Nephron progenitor cell (in vitro differentiated cells): ENCODE measurements at places on chromosomes 3 and 15.
A peak's percentile ranks its signal among the peaks of the same experiment; 100 is the strongest.

DNA sequence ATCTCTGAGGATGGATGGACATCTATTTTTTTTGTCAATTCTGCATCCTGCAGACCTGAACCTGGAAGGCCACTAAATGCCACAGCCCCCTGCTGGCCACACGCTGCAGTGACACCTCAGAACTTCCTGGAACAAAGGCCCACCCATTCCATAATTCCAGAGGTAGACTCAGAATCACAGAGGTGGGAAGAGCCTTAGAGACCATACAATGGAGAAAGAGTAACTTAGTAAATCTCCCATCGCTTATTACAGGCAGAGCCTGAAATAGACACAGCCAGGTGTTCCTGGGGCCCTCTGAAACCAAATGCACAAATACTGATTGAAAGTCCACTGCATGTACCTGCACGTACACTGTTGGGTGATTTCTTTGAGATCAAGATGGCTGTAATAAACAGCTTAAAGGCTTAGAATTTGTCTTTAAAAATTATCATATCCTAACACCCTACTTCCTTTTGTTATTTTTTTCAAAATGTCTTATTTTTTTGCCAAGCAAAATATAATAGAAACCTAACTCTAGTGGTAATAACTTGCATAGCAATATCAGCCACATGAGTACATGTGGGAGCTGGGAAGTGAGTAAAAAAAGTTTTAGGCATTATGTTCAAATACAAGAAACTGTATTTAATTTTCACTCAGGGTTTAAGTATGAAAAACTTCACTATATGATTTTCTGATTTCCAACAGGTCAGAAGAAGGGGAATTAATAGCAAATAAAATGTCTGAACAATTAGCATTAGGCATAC lies 62.7 kb downstream of the EOMES start:
- DNase-seq, result peak; percentile 67
- H3K4me3 ChIP-seq, result no peak overlapping the region
- no peaks in the 10 kb centered on the region for H3K27me3 ChIP-seq
- no peaks in the 10 kb centered on the region for H3K36me3 ChIP-seq
- H3K27ac ChIP-seq, result no peak overlapping the region
- no peaks in the 10 kb centered on the region for H3K4me1 ChIP-seq

- DNase-seq, result no peak
- H3K4me1 ChIP-seq, result peaks cover 28% of the 10 kb centered on the region
- H3K36me3 ChIP-seq, result peaks cover 23% of the 10 kb centered on the region
Observed at GRCh38 chr15:95277266-95277665, 1045.9 kb downstream of the MCTP2 start.

DNA sequence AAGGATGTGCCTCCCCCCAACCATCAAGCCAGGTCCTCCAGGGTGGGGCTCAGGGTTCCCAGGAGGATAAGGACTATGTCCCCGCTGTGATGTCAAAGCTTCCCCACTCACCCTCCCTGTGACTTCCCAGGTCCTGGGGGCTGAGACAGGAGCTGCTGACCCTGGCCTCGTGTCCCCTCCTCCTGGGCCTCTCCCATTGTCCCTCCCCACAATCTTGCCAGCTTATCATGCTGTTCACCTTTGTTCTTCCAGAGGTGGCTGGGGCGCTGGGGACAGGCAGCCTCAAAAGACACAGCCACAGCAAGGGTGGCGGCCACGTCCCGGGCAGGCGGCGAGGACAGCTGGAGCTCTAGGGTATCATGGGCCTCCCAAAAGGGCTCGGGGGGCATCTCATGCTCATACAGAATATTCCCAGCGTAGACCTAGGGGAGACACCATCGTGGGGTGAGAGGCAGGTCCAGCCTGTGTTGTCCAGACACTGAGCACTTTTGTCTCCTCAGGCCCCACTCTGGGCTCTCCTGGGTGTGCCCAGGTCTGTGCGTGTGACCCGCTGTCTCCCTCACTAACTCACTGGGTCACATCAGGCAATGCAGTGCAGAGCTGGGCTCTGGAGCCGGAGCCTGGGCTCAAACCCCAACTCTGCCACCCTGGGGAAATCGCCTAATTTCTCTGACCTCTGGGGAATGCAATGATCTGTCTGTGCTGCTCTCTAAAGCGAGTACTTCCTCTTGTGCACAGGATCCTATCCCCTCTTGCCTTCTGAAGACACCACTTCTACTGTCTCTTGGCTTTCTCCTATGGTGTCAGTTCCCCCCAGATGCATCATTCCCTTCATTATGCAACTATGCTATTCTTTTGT lies 30.0 kb downstream of the SNX33 start:
- H3K4me3 ChIP-seq, result no peak overlapping the region
- H3K27ac ChIP-seq, result no peak overlapping the region
- no peak for DNase-seq
- H3K4me1 ChIP-seq, result peaks cover 31% of the 10 kb centered on the region
- H3K27me3 ChIP-seq, result no peaks in the 10 kb centered on the region
- H3K36me3 ChIP-seq, result peaks cover 7% of the 10 kb centered on the region

DNA sequence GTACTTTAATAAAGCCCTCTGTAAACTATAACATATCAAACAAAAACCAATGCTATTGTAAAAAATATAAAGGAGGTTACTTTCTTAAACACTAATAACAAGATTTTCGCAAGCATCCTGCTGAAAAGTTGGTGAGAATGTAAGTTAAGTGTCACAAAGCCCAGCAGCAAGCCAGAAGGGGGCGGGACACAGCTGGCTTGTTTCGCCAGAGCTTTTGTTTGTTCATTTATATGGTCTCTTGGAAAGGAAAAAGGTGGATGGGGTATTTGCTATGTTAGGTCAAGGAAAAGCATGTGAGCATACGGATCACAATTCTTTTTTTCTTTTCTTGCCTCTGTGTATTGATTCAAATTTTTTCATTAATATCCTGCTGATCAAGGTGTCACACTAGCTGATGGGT lies 59.9 kb downstream of the HACD2 start:
- no peaks in the 10 kb centered on the region for H3K27me3 ChIP-seq
- peak overlapping the region; percentile 55 for H3K27ac ChIP-seq
- H3K36me3 ChIP-seq, result peaks cover 12% of the 10 kb centered on the region
- peaks cover 23% of the 10 kb centered on the region for H3K4me1 ChIP-seq
- H3K4me3 ChIP-seq, result no peak overlapping the region
- no peak for DNase-seq

- H3K36me3 ChIP-seq, result no peaks in the 10 kb centered on the region
- peaks cover 9% of the 10 kb centered on the region for H3K27me3 ChIP-seq
- peak overlapping the region; percentile 15 for H3K27ac ChIP-seq
- H3K4me1 ChIP-seq, result peaks cover 12% of the 10 kb centered on the region
- no peak for DNase-seq
Observed at GRCh38 chr3:45317710-45318109, 70.7 kb upstream of the LARS2 start.

GRCh38 chr15:71261909-71262308 lies 146.6 kb downstream of the THSD4 start:
- no peak overlapping the region for H3K27ac ChIP-seq
- no peak overlapping the region for H3K4me3 ChIP-seq
- peaks cover 5% of the 10 kb centered on the region for H3K4me1 ChIP-seq
- peaks cover 57% of the 10 kb centered on the region for H3K36me3 ChIP-seq

- peaks cover 11% of the 10 kb centered on the region for H3K4me1 ChIP-seq
- peak; percentile 46 for DNase-seq
- H3K4me3 ChIP-seq, result no peak overlapping the region
- H3K36me3 ChIP-seq, result no peaks in the 10 kb centered on the region
- no peak overlapping the region for H3K27ac ChIP-seq
Observed at GRCh38 chr3:185270262-185270955, 16.6 kb upstream of the EHHADH start.

GRCh38 chr3:59284926-59285325 lies 235.1 kb upstream of the CFAP20DC start:
- no peak for DNase-seq
- H3K27ac ChIP-seq, result no peak overlapping the region
- H3K4me3 ChIP-seq, result no peak overlapping the region
- H3K4me1 ChIP-seq, result peaks cover 14% of the 10 kb centered on the region
- peaks cover 17% of the 10 kb centered on the region for H3K27me3 ChIP-seq

DNA sequence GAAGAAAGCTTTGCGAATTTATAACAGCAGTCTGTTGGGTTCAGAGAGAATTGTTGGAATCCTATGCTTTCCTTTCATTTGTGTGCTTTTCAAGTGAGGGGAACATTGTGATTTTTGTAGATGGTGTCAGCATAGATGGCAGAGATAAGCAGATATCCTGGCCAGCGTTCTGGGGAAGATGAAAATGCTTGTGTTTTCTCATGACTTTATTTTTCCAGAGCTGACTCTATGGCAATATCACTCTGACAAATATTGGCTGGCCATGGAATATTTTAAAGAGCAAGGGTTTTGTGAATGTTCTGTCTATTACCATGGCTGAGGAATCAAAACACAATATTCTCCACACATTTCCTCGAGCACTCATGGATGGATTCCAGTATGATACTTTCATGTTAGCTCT lies 108.8 kb downstream of the MITF start:
- DNase-seq, result no peak
- H3K4me3 ChIP-seq, result no peak overlapping the region
- no peak overlapping the region for H3K27ac ChIP-seq
- H3K27me3 ChIP-seq, result peaks cover 4% of the 10 kb centered on the region

GRCh38 chr3:10968401-10968800 lies 24.1 kb upstream of the SLC6A1 start:
- H3K4me1 ChIP-seq, result peaks cover 15% of the 10 kb centered on the region
- no peak overlapping the region for H3K27ac ChIP-seq
- no peaks in the 10 kb centered on the region for H3K36me3 ChIP-seq
- no peak for DNase-seq

GRCh38 chr3:178059119-178059518 lies 477.1 kb upstream of the KCNMB2 start:
- no peaks in the 10 kb centered on the region for H3K36me3 ChIP-seq
- no peak overlapping the region for H3K4me3 ChIP-seq
- no peak for DNase-seq
- H3K27ac ChIP-seq, result no peak overlapping the region

GRCh38 chr3:12138044-12138443 lies 20.7 kb downstream of the TIMP4 start:
- peaks cover 7% of the 10 kb centered on the region for H3K4me1 ChIP-seq
- peaks cover under 1% of the 10 kb centered on the region for H3K27me3 ChIP-seq
- peak; percentile 20 for DNase-seq
- H3K27ac ChIP-seq, result no peak overlapping the region
- H3K36me3 ChIP-seq, result no peaks in the 10 kb centered on the region

DNA sequence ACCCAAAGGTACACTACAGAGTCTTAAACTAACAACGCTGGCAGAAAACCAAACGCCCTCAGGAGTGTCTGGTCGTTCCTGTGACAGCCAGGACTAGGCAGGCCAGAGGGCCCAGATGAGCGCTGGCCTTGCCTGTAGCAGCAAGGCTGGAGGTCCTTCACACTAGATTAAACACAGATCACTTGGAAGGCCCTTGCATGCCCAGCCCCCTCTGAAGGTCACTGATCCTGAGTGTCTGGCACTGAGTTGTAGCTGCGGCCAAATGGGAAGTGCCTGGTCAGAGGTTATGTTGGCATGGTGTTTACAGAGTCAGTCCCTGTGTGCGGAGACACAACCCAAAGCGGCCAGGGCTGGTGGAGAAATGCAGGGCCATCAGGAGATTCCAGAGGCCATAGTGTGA lies 58.9 kb downstream of the ZNF621 start:
- no peaks in the 10 kb centered on the region for H3K36me3 ChIP-seq
- H3K27ac ChIP-seq, result no peak overlapping the region
- no peak overlapping the region for H3K4me3 ChIP-seq
- H3K27me3 ChIP-seq, result peaks cover 17% of the 10 kb centered on the region
- peak; percentile 19 for DNase-seq

GRCh38 chr3:155001289-155002010 lies 78.7 kb upstream of the MME start:
- peaks cover 3% of the 10 kb centered on the region for H3K27me3 ChIP-seq
- no peaks in the 10 kb centered on the region for H3K4me1 ChIP-seq
- peaks cover 6% of the 10 kb centered on the region for H3K36me3 ChIP-seq
- DNase-seq, result no peak
- no peak overlapping the region for H3K4me3 ChIP-seq

GRCh38 chr3:159627229-159627628 lies 361.4 kb upstream of the IL12A start:
- H3K4me1 ChIP-seq, result no peaks in the 10 kb centered on the region
- no peaks in the 10 kb centered on the region for H3K36me3 ChIP-seq
- H3K27ac ChIP-seq, result no peak overlapping the region

DNA sequence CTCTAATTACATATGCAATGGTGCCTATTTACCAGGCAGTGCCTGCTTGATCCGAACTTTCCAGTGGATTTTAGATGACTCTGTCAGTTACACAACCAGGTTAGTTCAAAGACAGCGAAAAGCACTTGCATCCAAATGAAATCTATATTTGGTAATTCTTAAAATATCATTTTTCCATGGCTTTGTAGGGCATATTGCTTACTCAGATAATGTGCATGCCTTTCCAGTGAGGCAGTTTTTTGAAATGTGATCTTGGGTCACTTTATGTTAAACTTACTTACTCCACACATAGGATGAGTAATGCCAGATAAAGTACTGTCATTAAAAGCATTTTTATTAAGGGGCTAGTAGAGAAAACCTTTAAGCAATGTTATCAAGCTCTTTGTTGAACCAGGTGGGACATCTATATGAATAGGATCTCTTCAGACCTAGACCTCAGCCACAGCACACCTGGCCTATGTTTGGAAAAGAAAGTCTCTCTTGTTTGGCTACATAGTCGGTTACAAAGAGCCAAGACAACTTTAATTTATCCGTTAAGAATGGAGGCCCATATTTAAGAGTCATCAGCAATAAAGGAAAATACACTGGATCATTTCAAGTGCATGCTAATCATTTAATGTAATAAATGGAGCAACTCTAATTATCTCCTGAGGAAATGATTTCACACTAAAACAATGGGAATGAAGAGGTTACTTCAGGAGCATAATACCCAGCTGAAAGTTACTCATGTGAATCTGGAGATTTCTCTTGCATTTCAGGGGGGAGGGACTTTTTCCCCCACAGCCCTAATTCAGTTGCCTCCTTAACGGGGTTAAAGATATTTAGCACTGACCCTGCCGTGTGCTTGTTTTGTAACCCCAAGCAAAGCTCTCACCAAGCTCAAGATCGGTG lies 56.3 kb upstream of the TMCO5A start:
- H3K36me3 ChIP-seq, result no peaks in the 10 kb centered on the region
- H3K4me1 ChIP-seq, result peaks cover 56% of the 10 kb centered on the region
- no peak for DNase-seq
- peak overlapping the region; percentile 10 for H3K4me3 ChIP-seq
- peak overlapping the region; percentile 47 for H3K27ac ChIP-seq

DNA sequence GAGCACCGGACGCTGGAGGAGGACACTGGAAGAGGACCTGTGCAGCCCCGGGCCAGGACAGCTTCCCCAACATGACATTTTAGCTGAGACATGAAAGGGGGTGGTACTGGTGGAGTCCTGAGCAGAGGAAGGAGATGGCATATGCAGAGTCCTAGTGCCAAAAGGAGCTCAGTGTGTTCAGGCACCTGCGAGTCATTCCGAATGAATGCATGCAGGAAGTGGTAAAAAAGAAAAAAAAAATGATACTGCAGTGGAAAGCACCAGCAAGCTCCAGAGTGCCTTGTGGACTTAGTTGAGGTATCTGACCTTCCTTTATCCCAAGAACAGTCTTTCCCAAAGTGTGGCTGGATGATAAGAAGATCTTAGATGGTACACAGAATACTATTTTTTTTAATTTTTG lies 6.6 kb upstream of the ZNF148 start:
- no peak overlapping the region for H3K27ac ChIP-seq
- H3K4me3 ChIP-seq, result no peak overlapping the region
- no peak for DNase-seq
- H3K4me1 ChIP-seq, result peaks cover 11% of the 10 kb centered on the region
- peaks cover 17% of the 10 kb centered on the region for H3K27me3 ChIP-seq
- H3K36me3 ChIP-seq, result no peaks in the 10 kb centered on the region
